ENCODE measurements at places on chromosomes 7 and 10.

GRCh38 chr10:110827410-110827809 lies 44.3 kb upstream of the PDCD4 start:
- no peak for DNase-seq

DNA sequence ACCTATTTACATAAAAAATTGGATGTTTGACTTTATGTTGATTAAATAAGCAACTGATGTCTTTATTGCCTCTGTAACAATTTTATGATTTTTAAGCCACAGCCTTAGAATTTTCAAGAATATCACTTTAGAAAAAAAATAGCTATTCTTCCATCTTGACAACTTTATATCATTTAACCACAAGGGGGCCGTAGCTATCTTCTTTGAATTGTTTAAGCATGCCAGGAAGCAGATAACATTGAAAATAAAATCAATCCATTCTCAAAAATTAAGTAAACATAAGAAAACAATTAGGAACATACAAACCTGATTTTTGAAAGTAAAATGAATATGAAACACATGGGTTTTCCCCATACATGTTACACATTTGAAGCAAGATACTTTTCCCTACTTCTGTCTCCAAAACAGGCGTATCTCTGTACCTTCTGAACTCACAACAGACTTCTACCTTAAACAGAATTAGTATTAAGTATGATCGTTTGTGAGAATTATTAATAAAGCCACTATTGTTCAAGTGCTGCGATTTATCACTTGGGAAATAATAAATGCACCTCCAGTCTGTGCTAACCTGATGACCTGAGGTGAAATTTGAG lies 209.0 kb downstream of the CACNA2D1 start:
- peak; percentile 9 for DNase-seq

- no peak for DNase-seq
Observed at GRCh38 chr7:115561335-115562110, 469.0 kb downstream of the TFEC start.

GRCh38 chr7:151076863-151077704 lies 3.5 kb downstream of the FASTK start:
- DNase-seq: no peak

DNA sequence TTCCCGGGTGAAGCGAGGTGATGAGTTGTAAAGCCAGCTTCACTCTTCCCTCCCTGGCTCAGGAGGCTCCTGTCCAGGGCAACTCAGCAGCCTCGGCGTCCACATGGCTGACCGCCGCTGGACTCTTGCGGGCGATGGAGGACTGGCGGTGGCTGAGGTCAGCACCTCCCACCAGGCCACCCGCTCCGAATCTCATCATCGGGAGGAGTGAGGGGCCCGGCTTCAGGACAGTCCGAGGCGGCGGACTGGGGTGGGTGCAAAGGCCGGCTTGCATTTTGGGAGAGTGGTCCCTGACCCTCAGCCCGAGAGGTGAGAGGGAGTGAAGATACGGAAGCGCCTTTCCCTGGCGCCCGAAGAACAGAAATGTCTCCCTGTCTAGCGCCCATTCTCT lies 759 bp downstream of the DNAJB12 start:
- no peak for DNase-seq

DNA sequence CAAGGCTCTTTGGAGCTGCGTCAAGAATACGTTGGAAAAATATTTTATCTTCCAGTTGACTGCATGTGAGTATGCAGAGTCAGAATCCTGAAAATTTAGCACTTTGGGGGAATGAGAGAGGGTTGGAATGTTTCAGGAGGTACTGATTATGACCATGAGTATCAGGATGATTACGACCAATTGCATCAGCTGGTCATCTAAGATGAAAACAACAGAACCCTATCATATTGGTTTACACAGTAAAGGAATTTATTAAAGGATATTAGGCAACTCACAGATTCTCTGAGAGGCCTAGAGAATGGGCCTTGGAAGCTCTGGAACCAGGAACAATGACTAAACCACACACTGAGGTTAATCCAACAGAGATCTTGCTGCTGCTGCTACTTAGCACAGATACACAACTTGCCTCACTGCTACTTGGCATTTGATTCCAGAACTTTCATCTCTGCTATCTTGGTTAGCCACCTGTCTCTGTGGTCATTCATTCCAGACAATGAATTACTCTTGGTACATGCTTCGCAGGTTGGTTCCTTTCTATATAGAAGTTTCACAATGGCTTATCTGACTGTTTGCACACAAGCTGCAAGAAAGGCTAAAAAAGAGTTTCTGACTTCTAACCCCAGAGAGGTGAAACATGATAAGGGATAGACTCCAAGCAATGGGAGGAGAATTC lies 68.0 kb upstream of the CTTNBP2 start:
- no peak for DNase-seq
